Right cardiac atrium (tissue), 5 donors: ENCODE measurements at places on chromosomes 13 and 19. TPM values are rescaled to one million over a fixed set of nuclear protein-coding genes. Genes with fewer than 3 reads are reported as not detected.

ZNF613 gene
- 3.9 TPM for polyA plus RNA-seq

DNA sequence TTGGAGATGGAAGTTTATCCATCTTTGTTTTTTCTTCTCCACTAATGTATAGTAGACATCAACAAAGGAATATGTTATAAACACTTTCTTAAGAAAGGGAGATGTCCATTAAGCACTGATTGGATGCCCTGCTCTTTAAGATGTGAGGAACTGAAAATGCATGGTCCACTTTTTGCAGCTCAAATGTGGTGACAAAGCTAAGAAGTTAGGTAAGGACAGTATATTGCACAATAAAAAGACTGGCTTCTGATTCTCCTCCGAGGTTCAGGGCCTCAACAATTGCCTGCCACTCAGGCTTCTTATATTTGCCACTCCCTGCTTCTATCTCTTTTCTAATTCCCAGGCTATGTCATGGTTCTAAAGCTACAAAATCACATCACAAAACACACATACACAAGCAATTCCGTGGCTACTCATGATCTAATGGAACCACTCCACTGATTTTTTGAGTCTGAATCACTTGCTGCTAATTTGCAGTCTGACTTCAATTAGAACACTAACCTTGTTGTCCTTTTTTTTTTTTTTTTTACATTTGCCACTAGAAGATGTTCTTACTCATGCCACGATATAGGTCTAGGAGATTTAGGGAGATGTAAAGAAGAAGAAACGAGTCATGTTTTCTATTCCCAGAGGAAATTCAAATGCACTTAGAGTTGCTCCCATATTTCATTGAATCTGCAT is 29.6 kb upstream of the TNFSF11 start:
- DNase-seq = no peak

DNA sequence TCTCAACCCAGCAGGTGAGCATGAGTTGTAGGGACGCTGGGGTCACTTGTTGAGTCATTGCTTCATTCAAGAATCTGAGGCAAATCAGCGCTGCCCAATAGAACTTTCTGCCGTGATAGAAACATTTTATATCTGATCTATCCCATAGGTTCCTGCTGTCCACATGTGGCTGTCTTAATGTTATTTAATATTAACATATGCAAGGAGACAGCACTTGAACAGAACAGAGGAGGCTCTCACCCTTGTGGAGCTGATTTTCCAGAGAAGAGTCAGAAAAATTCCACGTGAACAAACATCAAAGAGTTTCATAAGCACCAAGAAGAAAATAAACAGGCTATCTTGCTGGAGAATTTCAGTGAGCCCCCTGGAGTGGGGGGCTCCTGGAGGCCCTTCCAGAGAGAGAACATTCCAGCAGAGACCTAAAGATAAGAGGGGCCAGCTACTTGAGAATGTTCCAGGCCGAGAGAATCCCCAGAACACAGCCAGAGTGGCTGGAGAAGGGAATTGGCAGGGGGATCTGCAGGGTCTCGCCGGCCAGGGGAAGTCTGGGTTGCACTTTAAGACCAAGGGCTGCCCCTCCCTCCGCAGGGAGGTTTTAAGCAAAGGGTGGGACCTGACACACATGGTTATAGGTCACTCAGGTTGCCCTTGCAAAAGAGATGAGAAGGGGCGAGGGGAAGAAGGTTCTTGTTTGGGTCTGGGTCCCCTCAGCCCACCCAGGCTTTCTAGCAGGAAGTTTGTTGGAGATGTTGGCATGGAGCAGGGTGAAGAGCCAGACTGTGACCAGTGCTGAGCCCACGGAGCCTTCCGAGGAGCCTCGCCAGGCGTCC is 135.7 kb downstream of the CRYL1 start:
- no peak for DNase-seq

DNA sequence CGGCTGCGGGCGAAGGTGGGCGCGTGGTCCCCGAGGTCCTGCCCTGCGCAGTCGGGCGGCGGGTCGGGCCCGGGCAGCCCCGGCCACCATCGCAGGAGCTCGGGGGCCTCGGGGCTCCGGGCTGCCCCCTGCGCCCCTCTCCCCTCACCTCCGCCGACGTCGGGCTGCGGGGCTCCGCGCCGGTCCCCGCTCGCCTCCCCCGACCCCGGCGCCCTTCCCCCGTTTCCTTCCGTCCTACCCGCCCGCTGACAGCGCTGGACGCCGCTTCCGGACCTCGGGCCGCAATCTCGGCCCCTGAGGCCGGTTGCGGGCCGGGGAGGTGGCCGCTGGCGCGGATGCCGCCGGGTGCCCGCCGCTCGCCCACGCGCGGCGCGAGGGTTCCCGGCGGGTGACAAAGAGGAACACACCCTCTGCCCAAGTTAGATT is 720 bp downstream of the FARP1 start:
- DNase-seq = peak; percentile 65

DNA sequence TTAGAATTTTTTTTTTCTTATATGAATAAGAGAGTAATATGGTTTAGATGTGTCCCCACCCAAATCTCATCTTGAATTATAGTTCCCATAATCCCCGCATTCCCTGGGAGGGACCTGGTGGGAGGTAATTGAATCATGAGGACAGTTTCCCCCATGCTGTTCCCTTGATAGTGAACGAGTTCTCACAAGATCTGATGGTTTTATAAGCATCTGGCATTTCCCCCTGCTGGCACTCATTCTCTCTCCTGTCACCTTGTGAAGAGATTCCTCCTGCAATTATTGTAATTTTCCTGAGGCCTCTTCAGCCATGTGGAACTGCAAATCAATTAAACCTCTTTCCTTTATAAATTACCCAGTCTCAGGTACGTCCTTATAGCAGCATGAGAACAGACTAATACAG is 205.7 kb downstream of the MYO16 start:
- no peak for DNase-seq

TBXA2R gene
- polyA plus RNA-seq = 1.8 TPM

GRCh38 chr19:5358173-5358800 is 17.7 kb upstream of the PTPRS start:
- DNase-seq = no peak

- DNase-seq = no peak
Measured at GRCh38 chr19:54399189-54399588, 16.1 kb upstream of the TTYH1 start.

DNA sequence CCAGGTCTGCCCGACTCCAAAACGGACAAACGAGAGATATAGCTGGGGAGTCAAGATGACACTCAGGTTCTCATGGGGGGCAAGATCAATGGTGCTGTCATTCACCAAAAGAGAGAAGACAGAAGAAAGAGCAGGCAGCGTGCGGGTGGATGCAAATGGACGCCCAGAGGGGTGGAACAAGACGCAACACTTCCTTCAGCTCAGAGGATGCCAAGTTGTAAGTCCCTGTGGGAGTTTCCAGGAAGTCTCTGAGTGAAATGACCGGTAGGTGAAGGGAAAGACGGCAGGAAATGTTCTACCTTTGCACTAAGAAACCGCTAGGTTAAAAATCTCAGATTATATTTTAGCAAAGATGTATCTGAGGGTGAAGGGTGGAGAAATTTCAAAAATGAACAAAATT is 26.5 kb downstream of the TUBGCP3 start:
- DNase-seq = no peak
